Activated naive CD8-positive, alpha-beta T cell treated with anti-CD3 and anti-CD28 coated beads for 36 hours (primary cell): ENCODE measurements at places on chromosomes 5 and 9.
A peak's percentile ranks its signal among the peaks of the same experiment; 100 is the strongest.

DNA sequence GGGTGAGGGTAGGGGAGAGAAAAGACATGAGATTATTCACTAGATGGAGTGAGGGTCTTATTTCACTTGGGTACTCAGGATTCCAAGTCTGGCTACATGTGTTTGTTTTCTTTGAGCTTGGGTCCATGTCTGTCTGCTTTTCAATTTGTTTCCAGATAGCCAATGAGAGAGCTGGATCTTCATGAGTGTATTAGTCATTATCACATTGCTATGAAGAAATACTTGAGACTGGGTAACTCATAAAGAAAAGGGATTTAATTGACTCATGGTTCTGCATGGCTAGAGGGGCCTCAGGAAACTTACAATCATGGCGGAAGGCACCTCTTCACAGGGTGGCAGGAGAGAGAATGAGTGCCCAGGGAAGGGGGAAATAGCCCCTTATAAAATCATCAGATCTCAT is 196.8 kb upstream of the TRIM32 start:
- DNase-seq: no peak

- DNase-seq: no peak
These were observed 5.9 kb upstream of the AHRR start for GRCh38 chr5:315488-316209.

DNA sequence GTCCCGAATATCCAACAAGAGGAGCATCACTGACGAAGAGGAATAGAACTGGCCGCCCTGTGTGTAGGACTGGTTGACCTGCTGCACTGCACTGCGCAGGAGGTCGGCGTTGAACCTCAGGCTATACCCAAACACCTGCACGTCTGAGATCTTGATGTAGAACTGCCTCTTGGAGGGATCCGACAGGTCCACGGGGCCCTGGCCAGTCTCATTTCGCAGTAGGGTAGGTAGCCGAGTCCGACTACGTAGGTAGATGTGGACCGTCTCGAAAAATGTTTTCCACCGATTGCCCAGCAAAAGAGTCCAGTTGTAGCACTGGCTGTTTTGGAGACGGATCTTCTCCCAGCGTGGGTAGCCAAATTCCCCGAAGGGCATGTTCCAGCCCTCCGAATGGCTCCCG is 202.0 kb downstream of the BRINP1 start:
- no peak for DNase-seq

DNA sequence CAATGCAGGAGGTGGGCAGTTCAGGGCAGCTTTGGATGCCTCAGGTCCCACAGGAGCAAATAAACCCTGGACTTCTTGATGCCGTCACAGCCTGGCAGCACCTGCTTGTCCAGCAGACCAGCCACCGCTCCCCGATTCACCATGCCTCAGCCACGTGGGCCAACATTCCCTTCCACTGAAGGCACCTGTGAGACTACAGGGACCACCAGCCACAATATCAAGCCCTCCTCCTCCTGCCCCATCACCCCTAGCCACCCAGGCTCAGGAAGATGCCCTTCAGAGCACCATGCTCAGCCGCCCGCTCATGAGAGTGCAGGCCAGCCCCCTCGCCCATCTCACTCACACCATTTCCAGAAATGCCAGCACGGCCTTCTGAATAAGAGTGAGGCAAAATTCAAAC is 234.7 kb downstream of the SYK start:
- no peak for DNase-seq

- DNase-seq: no peak
These were observed 123.1 kb downstream of the DROSHA start for GRCh38 chr5:31408814-31409213.

- no peak for DNase-seq
These were observed 147.0 kb downstream of the SPOCK1 start for GRCh38 chr5:137352095-137352494.

DNA sequence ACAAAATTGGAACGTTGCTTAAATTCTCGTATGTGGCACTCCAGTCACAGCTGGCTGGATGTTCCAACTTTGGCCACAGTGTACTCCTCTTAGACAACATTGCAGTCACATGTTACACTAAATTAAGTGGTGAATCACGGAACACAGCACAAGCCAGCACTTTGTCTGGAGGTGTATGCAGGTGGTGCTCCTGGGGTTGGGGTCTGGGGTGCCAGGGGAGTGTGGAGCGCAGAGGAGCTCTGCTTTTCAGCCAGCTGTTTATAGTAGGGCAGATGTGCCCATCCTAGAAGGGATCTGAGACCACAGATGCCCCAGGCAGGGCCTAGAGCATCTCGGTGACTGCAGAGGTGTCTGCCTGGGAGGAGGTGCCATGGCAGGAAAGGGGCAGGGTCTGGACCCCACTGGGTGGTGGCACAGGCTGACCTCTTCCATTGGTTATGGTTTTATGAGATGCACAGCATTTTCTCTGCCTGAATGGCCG is 82.6 kb downstream of the WNK2 start:
- no peak for DNase-seq

DNA sequence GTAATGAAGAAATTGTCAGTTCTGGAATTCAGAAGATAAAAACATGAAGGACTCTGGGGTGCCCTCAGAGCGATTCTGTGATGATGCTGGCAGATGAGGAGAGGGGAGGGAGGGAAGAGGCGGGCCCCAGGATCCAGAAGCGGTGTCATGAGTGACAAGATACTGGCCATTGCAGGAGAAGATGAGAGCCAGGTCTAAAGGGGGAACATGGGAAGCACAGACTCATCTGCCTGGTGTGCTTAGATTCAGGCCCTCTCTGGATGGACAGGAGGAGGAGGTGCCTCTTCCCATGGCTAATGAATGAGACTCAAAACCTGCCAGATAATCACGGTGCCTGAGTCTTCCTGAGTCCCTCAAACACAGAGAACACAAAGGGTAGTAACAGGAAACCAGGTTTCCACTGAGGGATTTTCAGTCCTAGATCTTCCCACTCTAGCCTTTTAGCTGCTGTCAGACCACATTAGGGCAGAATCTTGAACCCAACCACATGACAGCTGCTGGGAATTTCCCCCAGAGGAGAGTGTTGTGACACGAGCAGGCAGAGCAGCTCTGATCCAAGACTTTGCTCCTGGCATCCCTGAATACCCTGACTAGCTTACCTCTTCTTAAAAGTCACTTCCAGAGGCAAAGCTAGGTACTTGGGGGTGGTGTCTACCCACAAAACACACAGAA is 28.2 kb upstream of the HSPA9 start:
- DNase-seq: peak; percentile 46

GRCh38 chr5:39780347-39780746 is 355.6 kb upstream of the DAB2 start:
- DNase-seq: no peak

GRCh38 chr5:79486116-79486515 is 27.8 kb downstream of the HOMER1 start:
- no peak for DNase-seq

GRCh38 chr5:101915554-101915953 is 380.5 kb downstream of the SLCO4C1 start:
- DNase-seq: no peak

DNA sequence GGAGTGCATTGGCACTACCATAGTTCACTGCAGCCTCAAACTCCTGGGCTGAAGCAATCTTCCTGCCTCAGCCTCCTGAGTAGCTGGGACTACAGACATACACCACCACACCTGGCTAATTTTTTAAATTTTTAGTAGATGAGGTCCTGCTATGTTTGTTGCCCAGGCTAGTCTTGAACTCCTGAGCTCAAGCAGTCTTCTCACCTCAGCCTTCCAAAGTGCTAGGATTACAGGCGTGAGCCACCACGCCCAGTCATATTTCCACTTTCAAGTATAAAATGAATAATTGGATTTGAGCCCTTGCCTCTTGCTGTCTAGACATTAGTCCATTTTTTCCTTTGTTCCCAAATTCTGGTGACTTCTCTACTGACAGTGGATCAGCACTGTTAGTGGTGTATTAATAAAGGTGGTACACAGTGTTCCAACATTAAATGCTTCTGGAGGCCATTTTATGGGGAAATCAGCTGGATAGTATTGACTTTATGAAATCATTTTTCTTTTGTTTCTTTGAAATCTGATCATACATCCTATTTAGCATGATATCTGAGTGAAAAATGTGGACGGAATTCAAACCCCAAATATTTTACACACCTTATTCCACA is 15.9 kb downstream of the ATP6V0E1 start:
- DNase-seq: no peak

GRCh38 chr5:98769210-98769958 is 4.1 kb upstream of the RGMB start:
- peak; percentile 48 for DNase-seq
